Gastroesophageal sphincter (tissue), 4 donors: ENCODE measurements at places on chromosomes 4 and X.

DNA sequence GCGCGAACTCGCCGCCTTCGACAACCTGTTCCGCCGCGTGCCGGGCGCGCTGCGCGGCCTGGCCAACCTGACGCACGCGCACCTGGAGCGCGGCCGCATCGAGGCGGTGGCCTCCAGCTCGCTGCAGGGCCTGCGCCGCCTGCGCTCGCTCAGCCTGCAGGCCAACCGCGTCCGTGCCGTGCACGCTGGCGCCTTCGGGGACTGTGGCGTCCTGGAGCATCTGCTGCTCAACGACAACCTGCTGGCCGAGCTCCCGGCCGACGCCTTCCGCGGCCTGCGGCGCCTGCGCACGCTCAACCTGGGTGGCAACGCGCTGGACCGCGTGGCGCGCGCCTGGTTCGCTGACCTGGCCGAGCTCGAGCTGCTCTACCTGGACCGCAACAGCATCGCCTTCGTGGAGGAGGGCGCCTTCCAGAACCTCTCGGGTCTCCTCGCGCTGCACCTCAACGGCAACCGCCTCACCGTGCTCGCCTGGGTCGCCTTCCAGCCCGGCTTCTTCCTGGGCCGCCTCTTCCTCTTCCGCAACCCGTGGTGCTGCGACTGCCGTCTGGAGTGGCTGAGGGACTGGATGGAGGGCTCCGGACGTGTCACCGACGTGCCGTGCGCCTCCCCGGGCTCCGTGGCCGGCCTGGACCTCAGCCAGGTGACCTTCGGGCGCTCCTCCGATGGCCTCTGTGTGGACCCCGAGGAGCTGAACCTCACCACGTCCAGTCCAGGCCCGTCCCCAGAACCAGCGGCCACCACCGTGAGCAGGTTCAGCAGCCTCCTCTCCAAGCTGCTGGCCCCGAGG lies 27.0 kb downstream of the NYX start:
- no peak for ATAC-seq

- no peak for ATAC-seq
These were observed 411.1 kb downstream of the TRIML1 start for GRCh38 chr4:188550296-188550695.

GRCh38 chrX:3026074-3026815 lies 15.0 kb upstream of the ARSF start:
- no peak for ATAC-seq

DNA sequence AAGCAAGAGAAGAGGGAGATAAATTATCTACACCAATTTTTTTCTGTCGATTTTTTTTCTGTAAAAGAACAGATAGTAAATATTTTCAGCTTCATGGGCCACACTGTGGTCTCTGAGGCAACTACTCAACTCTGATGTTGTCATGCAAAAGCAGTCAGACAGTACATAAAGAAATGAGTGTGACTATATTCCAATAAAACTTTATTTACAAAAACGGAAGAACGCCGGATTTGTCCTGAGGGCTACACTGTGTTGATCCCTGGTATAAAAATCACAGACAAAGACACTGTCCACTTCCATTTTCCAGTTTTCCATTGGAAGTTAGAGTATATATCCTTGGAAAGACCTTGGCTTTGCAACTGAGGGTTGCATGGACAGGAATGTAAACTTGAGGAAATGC lies 18.0 kb downstream of the GPR143 start:
- ATAC-seq: no peak

- ATAC-seq: no peak
These were observed 876.5 kb upstream of the INTU start for GRCh38 chr4:126756050-126756829.

DNA sequence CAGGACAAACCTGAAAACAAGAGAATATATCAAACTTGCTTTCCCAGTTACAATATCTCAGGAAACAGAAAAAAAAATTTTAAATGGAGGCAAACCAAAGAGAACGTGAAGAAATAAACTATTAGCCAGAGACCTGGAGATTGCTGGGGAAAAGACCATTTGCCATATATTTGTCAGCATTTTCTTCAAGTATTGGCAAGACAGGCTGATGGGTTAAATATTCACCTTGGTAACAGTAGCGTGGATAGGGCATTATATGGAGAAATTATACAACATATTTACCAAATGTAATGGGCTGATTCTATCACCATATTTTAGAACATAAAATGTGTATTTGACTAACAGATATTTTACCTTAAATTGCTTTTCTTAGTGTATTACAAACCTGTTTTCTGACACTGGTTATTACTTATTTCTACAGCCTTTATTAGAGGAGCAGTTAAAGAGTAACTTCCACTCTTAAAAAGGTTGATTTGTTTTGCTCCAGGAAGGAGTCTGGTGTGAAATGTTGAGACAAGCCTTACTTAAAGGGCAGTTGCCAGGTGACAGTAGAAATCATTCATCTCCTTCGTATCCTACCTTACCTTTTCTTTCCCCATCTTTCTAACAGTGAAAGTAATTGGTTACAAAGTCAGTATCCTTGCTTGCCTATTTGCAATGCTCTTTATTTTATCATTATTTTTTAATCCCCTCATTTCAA lies 575.5 kb downstream of the GBA3 start:
- no peak for ATAC-seq

GRCh38 chr4:112854420-112854819 lies 195.0 kb upstream of the ANK2 start:
- no peak for ATAC-seq

DNA sequence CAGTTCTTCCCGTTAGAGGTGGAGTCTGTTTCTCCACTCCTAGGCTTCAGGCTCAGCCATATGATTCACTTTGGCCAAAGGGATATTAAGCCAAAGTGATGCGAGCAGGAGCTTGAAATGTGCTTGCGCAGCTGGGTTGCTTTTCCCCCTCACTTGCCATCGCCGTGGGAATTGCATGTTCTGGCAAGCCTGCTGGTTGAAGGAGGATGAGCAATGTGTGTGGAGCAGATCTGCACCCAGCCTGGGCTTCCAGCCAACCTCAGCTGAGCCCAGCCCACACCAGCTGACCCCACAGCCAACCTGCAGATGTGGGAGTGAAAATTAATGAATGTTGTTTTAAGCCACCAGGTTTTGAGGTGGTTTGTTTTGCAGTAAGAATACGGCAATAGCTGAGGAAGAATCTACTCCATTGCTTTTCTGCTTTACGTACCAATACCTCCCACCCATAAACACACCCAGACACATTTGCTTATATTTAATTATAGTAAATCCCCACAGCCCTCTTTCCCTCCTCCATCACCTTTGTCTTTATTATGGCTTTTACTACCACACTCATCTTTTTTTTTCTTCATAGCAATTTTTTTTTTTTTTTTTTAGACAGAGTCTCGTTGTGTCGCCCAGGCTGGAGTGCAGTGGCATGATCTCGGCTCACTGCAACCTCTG lies 132.8 kb upstream of the FUNDC1 start:
- peak; percentile 48 for ATAC-seq
